ENCODE measurements at places on chromosomes 5 and 9. TPM values are rescaled to one million over a fixed set of nuclear protein-coding genes. Genes with fewer than 3 reads are reported as not detected.

FAM153A gene
- polyA plus RNA-seq, result 0.49 TPM

AK8 gene
- 0.48 TPM for polyA plus RNA-seq

OTULINL gene
- 3.4 TPM for polyA plus RNA-seq

SLC36A2 gene
- 0.49 TPM for polyA plus RNA-seq

IL17B gene
- 297 TPM for polyA plus RNA-seq

FOXD1 gene
- polyA plus RNA-seq, result 0.50 TPM

CDX1 gene
- 0.19 TPM for polyA plus RNA-seq

DNA sequence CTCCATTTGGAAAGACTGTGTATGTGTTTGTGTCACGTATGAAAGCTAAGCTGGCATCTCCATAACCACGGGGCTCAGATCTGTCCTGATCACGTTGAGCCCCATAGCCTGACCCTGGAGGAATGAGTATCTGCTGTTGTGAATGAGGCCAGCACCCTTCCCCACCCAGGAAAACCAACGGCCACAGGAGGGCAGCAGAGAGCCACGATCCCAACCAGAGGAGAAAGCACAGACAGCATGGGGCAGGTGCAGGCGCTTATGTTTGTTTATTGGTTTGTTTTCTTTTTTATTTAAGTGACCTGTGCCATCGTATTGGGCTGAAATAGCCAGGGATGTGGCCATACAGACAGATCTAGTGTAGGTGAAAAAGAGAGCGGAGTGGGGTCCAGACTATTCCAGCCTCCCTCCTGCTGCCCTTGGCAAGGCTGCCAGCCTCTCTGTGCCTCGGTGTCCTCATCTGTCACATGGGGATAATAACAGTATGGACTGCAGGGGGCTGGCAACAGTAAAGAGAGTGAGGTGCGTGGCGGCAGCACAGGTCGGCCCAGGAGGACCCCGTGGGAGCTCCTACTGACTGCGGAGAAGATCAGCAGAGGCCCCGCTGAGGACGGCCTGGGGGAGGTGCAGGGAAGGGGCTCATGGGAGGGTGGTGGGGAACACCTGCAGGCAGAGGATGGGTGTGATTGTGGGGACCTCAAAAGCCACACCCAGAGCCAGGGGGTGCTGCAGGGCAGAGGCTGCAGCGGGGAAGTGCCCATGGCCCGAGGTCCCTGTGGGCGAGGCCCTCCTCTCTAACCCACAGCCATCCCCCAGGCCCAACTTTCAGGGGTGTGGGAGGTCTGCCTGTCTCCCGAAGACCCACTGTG is 12.1 kb downstream of the OR2V2 start:
- DNase-seq, result peak; percentile 77

- peak; percentile 85 for DNase-seq
Observed at GRCh38 chr5:140244525-140245025, 58.3 kb downstream of the PFDN1 start.

DNA sequence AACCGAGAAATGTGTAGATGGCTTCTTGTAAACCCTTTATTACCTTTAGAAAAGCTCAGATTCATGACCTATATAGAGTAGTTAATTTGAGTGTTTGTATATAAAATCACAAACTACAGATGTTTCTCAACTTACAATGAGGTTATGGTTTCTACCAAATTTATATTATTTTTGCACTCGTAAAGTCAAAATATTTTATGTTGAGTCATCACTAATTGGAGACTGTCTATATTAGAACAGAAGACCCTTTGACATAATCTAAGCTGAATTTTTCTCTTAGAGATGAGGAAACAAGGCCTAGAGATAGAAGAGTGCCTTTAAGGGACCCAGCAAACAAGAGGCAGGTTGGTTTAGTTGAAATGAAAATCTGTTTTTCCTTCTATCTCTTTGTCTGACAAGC is 20.0 kb upstream of the NMUR2 start:
- no peak for DNase-seq

GRCh38 chr9:88076286-88077070 is 61.8 kb downstream of the SPATA31C2 start:
- DNase-seq, result peak; percentile 85

- DNase-seq, result no peak
Observed at GRCh38 chr5:159593518-159594073, 263.3 kb upstream of the IL12B start.

- no peak for DNase-seq
Observed at GRCh38 chr9:115416299-115416698, 298.3 kb upstream of the TNC start.

DNA sequence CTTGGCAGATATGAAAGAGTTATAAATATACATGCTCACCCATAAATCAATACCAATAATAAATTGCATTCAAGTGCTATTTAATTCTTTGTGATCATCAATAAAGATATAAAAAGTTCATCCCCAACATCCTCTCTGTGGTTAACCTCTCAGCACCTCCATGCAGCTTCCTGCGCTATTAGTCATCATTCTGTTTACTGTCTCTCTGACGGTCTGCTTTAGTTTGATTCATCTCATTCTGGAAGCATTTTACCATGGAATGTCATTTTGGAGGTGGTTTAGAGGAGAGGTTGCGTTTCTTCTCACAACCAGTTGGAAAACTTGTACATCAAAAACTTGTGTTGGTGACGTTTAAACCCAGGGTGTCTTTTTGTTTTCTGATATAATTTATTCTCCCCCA is 486.6 kb downstream of the BRINP1 start:
- DNase-seq, result no peak

DNA sequence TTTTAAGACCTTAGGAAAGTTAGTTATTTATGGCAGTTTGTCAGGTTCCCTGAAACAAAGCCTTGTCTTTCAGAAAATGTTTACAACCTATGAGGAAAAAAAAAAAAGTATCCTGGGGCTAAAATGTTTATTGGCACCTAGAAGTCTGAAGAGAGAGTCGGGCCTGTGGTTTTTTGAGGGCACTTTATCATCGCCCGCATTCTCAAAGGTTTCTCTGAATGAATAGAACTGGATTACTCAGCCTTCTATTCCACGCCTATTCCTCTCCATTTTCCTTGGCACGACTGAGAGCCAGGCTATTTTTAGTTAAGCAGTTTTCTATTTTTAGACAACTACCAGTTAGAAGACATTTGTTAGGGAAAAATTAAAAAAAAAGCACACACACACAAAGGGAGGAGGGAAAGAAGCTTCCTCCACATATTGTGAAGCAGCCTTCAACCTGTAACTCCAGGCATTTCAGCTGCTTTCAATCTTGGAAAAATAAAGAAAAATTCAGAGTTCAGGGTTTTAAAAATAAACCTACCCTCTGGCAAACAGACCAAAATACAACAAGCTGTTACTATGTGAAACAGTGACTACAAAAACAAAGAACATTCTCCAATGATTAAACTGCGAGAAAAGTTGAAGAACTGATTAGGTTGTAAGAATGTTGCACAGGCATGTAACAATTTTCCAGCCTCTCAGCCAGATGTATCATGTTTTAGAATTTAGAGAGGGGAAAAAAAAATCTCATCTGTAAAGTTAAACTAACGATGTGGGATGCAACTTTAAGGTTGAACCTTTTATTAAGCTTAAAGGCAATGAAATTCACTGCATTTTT is 97.0 kb downstream of the MEF2C start:
- DNase-seq, result peak; percentile 76

DNA sequence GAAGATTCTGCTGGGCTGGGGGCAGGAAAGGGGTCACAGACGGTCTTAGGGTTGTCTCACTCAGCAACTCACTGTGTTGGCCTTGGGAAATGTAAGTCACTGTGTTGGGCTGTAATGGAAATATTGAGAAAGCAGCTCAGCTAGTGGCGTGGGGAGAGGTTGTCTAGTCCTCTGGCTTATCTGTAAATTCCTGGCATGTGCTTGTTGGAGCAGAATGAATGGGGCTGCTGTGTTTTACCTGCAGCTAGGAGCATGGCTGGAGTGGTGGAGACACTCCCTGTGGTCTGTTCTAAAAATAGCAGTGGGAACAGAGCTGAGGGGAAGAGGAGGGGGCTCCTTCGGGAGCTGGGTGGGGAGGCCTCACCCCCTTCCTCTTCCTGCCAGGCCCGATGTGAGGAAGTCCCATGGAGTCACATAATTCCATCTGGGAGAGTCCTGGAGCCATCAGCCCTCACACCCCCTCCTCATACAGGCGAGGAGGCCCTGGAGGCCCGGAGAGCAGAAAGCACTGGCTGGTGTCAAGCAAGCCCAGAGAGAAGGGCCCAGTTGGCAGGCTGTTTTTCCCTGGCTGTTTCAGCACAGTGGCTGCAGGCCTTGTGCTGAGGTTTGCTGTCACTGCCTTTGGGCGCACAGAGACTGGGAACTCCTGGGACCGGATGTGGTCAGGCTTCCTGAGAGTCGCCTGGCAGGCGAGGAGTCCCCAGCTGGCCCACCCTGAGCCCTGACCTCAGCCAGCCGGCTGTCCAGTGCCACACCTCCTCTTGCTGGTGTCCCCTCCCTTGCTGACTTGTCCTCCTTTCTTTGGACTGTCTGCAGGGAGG is 84.9 kb downstream of the RGS3 start:
- DNase-seq, result no peak

GRCh38 chr5:102853680-102854079 is 98.6 kb downstream of the PAM start:
- no peak for DNase-seq

DNA sequence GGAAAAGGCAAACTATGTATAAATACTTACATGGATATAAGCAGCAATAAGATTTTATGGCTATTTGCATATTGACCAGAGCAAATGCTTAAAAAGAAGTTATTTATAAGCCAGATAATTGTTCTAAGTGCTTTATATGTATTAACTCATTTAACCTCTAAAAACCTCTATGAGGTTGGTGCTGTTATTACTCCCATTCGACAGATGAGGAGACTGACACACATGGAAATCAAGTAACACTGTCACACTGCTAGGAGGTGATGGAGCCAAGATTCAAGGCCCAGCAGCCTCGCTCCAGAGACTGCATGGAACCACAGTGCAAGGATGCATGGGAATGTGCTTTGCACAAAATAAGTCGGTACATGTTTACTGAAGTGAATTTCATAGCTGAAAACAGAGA is 53.7 kb downstream of the C5 start:
- DNase-seq, result no peak

DNA sequence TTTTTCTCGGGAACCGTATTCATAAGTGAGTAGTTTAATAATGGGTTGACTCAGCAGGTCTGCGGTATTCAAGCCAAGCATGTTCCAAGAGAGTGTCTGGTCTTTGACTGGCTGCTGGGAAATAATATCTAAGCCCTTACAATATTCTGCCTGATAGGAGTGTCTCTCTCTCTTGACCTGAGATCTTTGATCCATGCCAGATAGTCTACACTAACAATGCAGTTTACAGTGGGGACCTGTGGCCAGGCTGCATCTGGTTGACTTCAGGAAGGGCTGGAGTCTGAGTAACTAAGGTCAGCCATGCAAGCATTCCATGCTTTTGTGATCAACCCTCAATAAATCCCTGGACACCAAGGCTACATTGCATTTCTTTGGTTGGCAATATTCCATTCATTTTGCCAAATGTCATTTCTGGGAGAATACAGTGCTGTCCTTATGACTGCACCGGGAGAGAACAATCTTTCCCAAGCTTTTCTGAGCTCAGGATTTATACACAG is 195.5 kb downstream of the SEMA5A start:
- no peak for DNase-seq

DNA sequence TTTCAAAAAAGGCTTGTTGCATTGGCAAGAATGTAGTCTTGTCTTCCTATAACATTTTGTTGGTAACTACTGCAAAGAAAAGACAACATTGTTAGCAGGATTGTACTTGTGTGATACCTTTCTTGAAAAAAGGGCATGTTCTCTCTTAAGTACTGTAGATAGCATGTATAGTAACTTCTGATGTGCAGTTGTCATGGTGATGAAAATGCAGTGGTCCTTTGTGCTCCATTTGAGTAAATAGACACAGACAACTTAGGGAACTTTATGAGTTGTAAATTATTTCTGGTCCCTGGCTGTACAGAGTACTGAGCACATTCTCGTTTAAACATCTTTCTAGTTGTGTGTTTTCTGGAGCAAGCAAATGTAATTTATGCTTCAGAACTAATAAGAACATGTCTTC is 103.3 kb downstream of the CD180 start:
- no peak for DNase-seq

DNA sequence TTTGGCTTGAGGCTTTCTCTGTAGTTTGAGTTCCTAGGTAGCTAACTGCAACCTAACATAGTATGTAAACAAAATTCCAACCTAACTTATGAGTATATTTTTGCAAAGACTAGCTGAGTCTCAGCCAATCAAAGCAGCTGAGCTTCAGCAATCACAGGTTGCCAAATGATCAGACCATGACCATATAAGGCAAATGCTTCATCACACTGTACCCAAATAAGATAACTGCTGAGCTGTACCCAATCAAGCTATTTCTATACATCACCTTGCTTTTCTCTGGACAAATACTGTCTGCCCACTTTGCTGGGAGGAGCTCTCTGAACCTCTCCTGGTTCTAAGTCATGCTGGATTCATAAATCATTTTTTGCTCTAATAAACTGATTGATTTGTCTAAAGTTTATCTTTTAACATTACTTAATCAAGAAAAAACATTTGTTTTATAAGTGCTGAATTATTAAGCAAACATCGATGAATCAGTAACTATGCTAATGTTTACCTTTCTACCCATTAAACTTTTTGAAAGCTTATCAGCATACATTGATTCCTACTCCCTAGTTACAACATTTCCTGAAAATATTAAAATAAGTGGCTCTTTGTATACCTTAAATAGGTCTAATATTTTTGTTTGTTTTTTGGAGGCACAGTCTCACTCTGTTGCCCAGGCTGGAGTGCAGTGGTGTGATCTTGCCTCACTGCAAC is 129.7 kb upstream of the PCA3 start:
- no peak for DNase-seq

DNA sequence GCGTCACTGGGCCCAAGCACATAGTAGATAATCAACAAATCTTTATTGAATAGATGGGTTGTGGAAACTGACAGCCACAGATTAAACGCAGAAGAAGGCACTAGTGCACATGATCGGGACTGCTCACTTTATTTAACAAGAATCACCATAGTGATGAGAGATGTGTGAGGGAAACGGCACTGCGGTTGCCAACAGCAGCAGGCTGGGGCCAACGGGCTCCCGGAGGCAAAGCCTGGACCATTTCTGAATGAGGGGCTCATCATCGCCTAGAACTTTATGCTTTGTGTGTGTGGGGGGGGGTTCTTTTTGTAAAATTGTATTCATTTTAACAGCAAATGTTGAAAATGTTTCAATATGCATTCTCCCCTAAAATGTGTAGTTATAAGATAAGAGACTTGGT is 61.9 kb upstream of the RUFY1 start:
- DNase-seq, result peak; percentile 46

- no peak for DNase-seq
Observed at GRCh38 chr5:142961440-142962173, 191.4 kb downstream of the ARHGAP26 start.

- DNase-seq, result no peak
Observed at GRCh38 chr5:41707853-41708603, 162.2 kb downstream of the OXCT1 start.

GRCh38 chr9:135216791-135217441 is 129.4 kb downstream of the OLFM1 start:
- DNase-seq, result no peak

DNA sequence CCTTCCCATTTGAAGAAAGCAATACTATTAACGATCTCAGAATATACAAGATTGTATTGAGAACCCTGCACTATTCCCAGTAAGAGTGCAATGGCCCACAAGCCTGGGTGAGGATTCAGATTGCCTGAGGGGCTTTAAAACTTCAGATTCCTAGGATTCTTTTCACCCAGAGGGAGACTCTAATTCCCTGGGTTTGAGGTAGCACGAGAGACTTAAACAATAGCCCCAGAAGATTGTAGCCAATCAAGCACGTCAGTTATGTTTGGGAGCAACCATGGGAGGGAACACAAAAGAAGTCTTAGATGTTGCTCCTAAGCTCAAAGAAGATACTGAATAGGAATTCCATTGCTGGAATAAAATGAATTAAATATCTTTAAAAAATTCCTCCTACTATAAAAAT is 17.9 kb downstream of the MRPS27 start:
- no peak for DNase-seq

- no peak for DNase-seq
Observed at GRCh38 chr5:759111-759751, 25.3 kb downstream of the ZDHHC11B start.

Data from hindlimb muscle (tissue), 1 donor.